Fibroblast of the conjunctiva (primary cell): ENCODE measurements at places on chromosomes 1 and 21.

GRCh38 chr1:112909847-112910246 lies 46.1 kb downstream of the SLC16A1 start:
- no peak for DNase-seq

DNA sequence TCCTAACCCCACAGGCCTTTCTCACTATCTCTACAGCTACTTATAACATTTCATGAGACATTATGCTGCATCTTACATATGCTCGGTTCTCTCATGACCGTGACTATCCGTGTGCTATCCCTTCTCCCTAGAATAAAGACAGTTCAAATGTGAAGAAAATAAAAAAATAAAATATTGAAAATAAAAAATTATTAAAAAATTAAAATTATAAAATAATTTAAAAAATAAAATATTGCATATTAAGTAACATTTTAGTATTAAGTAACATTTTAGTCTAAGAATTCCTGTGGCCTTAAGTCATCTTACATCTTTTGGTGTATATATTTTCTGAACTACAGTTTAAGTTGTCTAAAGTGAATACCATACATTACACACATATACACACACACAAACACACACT lies 415.5 kb downstream of the DPYD start:
- no peak for DNase-seq

DNA sequence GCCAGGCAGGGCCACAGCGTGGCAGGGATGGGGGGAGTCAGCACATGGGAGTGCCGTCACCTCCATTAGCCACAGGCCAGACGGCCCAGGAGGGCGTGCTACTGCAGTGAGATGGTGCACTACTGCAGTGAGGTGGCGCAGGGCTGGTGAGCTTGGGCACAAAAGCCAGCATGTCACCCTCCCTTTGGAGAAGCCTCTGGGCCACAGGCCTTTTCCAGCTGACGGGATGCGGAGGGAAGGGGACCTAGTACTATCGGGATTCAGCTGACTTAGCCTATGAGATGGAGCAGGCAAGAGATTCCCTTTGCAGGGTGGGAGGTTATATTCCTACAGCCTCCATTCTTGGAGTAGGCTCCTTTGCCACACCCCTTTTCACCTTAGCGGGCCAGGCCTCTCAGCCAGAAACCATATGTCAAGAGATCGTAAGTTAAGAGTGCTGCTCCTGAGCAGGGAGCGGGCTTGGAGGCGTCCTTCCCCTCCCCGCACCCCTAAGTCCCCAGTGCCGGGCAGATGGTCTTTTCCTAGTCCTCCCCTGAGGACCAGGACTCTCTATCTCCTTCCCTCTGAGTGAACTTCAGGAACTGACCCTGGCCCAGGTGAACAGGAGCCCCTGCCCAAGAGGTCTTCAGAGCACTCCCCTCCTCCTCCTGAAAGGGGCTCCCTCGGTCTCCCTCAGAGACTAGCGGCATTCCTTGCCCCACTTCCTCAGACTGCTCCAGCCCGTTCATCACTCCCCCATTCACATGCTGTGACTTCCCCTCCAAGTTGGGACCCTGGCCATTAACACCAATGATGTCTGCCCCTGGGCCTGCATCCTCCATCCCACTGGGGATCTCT lies 8.2 kb downstream of the NES start:
- no peak for DNase-seq

- DNase-seq, result no peak
Measured at GRCh38 chr1:183077097-183077496, 53.9 kb downstream of the LAMC1 start.

DNA sequence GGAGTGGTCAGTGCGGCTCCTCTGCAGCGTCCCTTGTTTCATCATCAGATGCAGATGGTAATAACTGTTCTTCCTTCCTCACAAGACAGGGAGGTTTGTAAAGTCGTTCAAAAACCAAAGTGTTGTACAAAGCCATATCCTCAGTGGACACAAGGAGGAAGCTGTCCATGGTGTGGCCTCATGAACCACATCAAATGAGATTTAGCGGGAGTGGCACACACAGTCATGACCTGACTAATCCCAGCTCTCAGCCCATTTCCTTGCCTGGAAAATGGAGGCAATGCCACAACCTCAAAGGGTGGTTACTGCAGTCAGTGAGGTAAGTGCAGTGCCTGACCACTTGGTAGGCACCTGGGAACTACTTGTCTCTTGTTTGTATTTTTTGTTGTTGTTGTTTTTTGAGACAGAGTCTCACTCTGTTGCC lies 13.4 kb downstream of the ENTREP3 start:
- DNase-seq, result no peak
